ENCODE measurements at places on chromosomes 3 and 15.

- no peak for DNase-seq
These were observed 311.4 kb downstream of the PDCD6IP start for GRCh38 chr3:34109846-34110245.

DNA sequence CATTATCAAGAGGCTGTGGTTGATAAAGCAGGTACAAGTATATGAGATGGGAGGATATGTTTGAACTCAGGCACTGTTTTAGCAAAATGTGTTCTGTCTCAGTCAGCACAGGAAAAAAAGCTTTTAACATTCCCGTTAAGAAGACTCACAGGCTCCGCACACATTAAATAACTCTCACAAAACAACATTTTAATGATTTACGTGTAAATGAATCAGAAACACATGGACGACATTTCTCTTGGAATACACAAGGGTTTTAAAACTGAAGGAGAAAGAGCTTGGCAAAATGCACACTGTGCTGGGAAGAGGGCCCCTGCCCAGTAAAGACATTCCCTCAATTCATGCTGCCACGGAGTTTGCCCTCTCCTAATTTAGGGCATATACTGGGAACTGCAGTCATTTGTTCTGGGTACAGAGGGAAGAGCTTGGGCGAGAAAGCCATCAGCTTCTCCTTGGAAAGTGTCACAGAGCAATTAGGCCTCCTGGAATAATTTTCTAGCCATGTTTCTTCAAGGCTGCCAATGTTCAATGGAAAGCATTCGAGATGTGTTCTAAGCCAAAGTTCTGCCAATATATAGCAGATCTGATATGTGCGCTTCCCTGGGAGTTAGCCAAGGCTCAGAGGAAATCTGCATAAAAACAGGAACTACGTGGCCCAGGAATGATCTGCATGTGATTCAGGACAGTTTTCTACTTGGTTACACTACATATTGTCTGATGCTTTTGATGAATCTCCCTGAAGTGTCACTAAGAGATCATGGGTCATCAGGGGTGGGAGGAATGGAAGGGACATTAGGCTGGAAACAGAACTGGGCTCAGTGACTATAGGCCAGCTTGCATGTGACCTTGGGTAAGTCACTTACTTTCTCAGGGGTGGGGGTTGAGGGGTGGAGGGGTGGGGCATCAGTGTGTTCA lies 2.2 kb upstream of the MASP1 start:
- no peak for DNase-seq

GRCh38 chr3:186133980-186134379 lies 25.1 kb upstream of the ETV5 start:
- no peak for DNase-seq

GRCh38 chr15:61049028-61049427 lies 180.1 kb downstream of the RORA start:
- DNase-seq, result no peak

- DNase-seq, result no peak
These were observed 35.9 kb upstream of the CHMP2B start for GRCh38 chr3:87191175-87191574.

DNA sequence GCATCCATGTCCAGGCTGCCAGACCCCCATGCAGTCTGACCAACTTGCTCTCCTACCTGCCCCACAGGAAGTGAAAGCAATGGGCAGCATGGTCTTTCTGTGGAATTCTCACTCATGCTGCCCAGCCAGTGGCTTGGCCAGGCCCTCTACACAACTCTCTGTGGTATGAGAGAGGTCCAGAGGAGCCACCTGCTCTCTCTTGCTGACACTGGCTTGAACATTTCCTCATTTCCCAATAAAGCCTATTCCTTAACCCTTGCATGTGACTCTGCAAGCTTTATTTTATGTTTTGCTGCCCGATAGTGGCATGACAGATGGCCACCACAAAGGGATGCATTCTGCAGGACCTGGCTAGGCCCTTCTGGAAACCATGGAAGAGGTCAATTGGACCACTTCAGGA lies 53.8 kb downstream of the CCR1 start:
- no peak for DNase-seq

DNA sequence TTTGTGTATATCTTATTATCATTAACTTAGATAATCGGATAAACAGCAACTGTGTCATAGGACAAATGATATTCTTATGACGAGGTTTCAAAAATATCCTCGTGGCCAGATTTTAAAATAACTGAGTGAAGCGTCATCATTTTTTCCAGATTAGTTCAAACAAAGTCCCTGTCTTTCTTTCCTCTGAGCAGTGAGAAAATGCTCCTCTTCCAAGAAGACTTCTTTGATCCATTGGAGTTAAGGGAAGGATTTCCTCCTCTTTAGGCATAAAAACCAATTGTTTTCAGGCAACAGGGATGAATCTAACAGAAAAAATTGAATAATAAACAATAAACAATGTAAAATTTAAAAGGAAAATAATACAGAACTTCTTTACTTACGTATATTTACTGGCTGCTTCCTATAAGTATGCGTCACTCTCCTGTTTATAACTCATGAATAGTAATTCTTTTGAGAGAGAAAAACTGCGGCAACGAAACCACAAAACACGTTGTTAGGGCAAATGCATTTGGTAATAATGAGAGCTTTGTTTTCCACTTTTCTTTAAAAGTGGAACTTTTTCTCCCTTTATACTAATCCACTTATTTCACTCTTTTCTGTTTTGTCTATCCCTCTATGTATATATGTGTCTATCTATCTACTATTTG lies 419.4 kb upstream of the ONECUT1 start:
- DNase-seq, result no peak

DNA sequence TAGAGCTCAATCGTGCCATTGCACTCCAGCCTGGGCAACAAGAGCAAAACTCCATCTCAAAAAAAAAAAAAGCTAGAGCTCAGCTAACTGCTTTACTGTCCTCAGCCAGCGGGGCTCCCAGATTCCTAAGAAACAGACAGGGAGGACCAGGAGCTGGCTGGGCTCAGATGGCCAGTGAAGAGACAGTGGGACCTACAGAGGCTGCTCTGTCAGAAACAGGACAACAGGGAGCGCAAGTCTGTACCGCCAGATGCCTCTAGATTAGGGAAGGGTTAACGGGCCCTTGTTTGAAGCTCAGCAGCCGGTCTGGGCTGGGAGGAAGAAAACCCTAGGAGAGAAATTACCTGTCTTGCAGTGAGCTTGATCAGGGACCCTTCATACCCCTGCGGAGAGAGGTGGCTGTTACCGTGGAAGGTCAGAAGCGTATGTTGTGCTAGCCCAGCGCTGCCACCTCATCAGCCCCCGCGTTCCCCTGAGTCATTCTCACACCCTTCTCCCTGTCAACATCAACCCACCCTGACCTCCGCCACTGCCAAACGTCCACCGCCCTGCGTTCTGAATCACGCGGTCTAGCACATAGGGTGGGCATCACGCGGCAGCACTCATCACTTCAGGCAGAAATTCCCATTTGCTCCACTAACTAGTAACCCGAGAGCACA lies 25.3 kb downstream of the RBPMS2 start:
- DNase-seq, result no peak

GRCh38 chr3:98824256-98824655 lies 61.1 kb downstream of the ST3GAL6 start:
- no peak for DNase-seq

GRCh38 chr3:191240486-191240885 lies 41.4 kb downstream of the OSTN start:
- DNase-seq, result no peak

GRCh38 chr3:51933471-51934138 lies 8.1 kb downstream of the RRP9 start:
- DNase-seq, result no peak

GRCh38 chr3:126131881-126132750 lies 48.2 kb upstream of the SLC41A3 start:
- no peak for DNase-seq

DNA sequence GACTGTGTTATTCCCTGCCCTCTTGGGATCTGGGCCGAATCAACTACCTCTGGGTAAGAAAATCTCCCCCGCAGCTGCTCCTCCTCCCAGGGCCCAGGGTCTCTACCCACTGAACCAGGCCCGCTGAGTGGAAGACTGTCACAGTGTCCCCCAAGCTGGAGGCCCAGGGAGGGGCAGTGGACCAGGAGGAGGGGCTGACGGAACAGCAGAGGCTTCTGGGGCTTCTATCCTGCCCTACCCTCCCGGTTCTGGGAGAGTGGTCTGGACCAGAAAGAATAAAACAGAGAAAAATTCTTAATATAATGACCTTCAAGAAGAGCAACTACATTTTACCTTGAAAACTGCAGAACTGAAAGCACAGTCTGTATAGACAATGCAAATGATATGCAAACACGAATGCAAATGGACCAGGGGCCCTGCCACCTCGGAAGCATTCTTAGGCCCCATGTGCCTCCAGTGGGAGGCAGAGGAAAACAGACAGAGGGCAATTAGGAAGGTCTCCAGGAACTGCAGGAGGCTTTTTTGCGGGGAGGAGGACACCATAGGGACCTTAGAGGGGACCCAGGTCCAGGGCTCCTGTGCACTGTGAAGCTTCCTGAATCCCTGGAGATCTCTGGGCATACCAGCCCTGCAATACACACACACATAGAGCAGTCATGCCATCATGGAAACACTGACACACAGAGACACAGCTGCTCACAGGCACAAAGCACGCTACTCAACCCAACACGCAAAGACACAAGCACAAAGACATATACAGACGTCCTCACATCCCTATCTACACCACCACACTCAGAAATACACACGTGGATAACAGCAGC lies 12.3 kb downstream of the MEGF11 start:
- DNase-seq, result no peak

DNA sequence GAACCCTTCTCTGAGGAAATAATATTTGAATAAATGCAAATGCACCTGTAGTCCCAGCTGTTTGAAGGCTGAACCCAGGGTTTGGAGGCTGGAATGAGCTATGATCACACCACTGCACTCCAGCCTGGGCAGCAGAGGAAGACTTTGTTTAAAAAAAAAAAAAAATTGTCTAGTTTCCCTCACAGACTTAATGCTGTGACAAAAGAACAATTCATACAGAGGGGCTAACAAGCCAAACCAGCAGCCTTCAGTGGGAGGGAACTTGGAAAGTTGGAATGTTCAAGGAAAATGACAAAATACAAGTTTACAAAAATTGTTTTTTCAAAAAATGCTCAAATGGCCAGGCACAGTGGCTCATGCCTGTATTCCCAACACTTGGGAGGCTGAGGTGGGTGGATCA lies 228.0 kb upstream of the CGNL1 start:
- DNase-seq, result no peak

GRCh38 chr3:103499132-103499900 lies 1064.5 kb downstream of the ZPLD1 start:
- DNase-seq, result no peak

GRCh38 chr3:58090351-58090750 lies 82.1 kb downstream of the FLNB start:
- DNase-seq, result no peak

DNA sequence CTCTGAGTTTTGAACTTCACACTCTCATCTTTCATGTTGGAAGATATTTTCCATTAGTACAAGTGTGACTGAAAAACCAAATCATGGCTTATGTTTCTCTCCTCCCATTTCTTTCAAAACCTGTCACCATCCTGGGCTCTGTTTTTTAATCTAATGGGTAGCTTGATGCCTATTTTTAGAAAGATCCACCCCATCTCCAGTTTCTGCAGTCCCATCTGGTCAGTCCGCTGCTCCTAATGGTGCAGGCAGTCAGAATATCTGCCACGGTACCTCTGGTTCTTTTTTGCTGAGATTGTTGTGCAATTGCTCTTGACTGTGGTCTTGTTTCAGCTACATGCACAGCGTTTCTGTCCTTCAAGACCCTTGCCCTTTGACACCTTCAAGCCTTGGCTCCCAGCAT lies 240.9 kb upstream of the CADM2 start:
- DNase-seq, result no peak

GRCh38 chr15:66163553-66163952 lies 90.0 kb downstream of the MEGF11 start:
- DNase-seq, result no peak

DNA sequence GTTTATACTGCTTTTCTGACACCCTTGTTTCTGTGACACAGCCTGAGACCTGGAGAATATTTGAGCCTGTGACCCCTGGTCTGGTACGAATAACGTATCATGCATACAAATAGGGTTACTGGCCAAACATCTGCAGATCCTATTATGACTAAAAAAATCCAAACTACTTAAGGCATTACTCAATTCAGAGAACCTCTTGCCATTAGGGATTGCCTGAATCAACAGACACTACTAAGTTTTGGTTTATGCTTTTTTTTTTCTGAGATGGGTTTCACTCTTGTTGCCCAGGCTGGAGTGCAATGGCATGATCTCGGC lies 35.4 kb downstream of the OSBPL10 start:
- DNase-seq, result no peak

DNA sequence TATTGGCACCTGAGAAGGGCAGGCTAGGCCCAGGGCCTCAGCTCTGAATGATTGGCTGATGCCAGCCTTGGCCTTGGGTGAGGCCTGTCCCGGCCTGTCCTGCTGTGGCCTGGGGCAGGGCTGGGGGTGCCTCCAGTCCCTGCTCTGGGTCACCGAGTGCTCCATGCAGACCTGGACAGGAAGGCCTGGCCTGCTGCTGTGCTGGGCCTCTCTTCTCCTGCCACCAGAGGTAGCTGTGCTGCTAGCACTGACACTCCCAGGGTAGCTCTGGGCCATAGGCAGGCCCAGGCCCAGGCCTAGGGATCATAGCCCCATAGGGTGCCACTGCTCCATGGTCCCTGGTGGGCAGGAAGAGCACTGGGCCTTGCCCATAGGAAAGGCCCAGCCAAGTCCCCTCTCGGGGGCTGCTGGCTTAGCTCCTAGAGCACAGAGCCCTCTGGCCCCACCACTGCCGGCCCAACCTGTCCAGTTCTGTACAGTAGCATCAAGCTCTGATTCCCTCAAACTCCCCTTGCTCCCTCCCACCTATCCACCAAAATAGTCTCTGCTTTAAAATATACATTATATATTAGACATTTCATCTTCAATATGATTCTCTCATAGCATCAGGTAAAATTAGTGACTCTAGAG lies 18.2 kb downstream of the ABTB1 start:
- no peak for DNase-seq

- DNase-seq, result no peak
These were observed 26.2 kb downstream of the ATP13A3 start for GRCh38 chr3:194460566-194460965.

GRCh38 chr3:38843898-38844297 lies 27.9 kb upstream of the SCN10A start:
- DNase-seq, result no peak

- no peak for DNase-seq
These were observed 251.7 kb upstream of the TBL1XR1 start for GRCh38 chr3:177448987-177449359.

DNA sequence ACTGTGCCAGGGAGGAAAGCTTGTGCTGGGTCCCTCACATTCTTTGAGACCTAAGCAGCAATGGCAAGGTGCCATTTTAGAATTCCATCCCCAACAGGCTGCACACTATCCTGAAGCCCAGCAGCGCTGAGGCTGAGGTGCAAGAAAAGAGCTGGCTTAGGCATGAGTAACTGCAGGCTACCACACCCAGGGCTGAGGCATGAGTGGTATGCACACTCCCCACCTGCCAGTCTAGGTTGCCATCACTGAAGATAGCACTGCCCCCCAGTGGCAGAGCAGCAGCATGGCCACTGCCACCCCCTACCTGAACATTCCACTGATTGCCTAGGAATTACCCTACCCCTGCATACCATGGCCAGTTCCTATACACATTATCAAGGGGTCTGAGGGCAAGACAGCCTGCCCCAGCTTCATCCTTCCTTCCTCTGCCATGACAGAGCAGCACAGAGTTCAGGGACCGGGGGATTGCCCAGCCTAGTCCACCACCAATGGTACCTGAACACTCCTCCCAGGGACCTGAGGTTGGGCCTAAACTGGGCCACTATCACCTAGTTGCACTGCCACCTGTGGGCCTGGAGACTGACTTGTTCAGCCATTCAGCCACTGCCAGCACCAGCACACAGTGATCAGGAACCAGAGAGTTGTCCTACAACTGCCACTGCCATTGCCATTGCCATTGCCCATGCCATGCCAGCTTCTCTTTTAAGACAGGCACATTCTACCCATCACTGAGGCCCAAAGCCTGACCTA lies 129.8 kb downstream of the SATB1 start:
- no peak for DNase-seq
